ENCODE measurements at places on chromosomes 2 and 18. TPM values are rescaled to one million over a fixed set of nuclear protein-coding genes. Genes with fewer than 3 reads are reported as not detected.

STARD6 gene
- not detected for total RNA-seq

EXOC6B gene
- total RNA-seq = 45.7 TPM

ATOH8 gene
- 58.4 TPM for total RNA-seq

LCLAT1 gene
- total RNA-seq = 15.4 TPM

CYP26B1 gene
- total RNA-seq = 0.60 TPM

FAM124B gene
- total RNA-seq = 139 TPM

ADAM23 gene
- 0.85 TPM for total RNA-seq

GAL3ST2 gene
- not detected for total RNA-seq

DYSF gene
- total RNA-seq = 145 TPM

TUBA4B gene
- not detected for total RNA-seq

B3GNT7 gene
- total RNA-seq = 13.6 TPM

DLGAP1 gene
- total RNA-seq = 0.17 TPM

GRHL1 gene
- total RNA-seq = 0.37 TPM

TLX2 gene
- total RNA-seq = not detected

RBMS1 gene
- 82.8 TPM for total RNA-seq

TRABD2A gene
- 1.4 TPM for total RNA-seq

CSRNP3 gene
- total RNA-seq = 0.51 TPM

CXCR1 gene
- total RNA-seq = not detected

AQP12A gene
- not detected for total RNA-seq

SATB2 gene
- 0.85 TPM for total RNA-seq

SCTR gene
- total RNA-seq = not detected

ELP2 gene
- total RNA-seq = 51.5 TPM

MARCHF4 gene
- 1.5 TPM for total RNA-seq

ANKRD30BL gene
- not detected for total RNA-seq

LOXL3 gene
- 0.85 TPM for total RNA-seq

GPAT2 gene
- total RNA-seq = 30.9 TPM

COL4A3 gene
- total RNA-seq = under 0.01 TPM

PTMA gene
- 1,131 TPM for total RNA-seq

ARHGAP15 gene
- not detected for total RNA-seq

DAW1 gene
- total RNA-seq = not detected

ASAP2 gene
- total RNA-seq = 59.6 TPM

CCDC85A gene
- 21.4 TPM for total RNA-seq

RAB17 gene
- total RNA-seq = 4.9 TPM

GKN2 gene
- total RNA-seq = not detected

PECR gene
- 10.2 TPM for total RNA-seq

LIMS4 gene
- 40.1 TPM for total RNA-seq

VIT gene
- 0.65 TPM for total RNA-seq

ANKRD23 gene
- total RNA-seq = 1.5 TPM

CCNYL1 gene
- 30.3 TPM for total RNA-seq

ABCB11 gene
- total RNA-seq = under 0.01 TPM

SP140 gene
- 0.09 TPM for total RNA-seq

DNAH7 gene
- 0.09 TPM for total RNA-seq

TCF23 gene
- total RNA-seq = not detected

PPP1R1C gene
- 0.51 TPM for total RNA-seq

EEF1B2 gene
- total RNA-seq = 389 TPM

RPRM gene
- total RNA-seq = not detected

MEP1B gene
- total RNA-seq = not detected

HOXD8 gene
- total RNA-seq = 30.3 TPM

MZT2A gene
- total RNA-seq = 59.8 TPM

DCDC2C gene
- under 0.01 TPM for total RNA-seq

RAB6D gene
- not detected for total RNA-seq

CNNM4 gene
- 3.2 TPM for total RNA-seq

RAPGEF4 gene
- total RNA-seq = 30.5 TPM

SGPP2 gene
- total RNA-seq = 0.05 TPM

TUBB8B gene
- total RNA-seq = 0.14 TPM

IL36G gene
- not detected for total RNA-seq

PMAIP1 gene
- 14.3 TPM for total RNA-seq

ANAPC1 gene
- 83.0 TPM for total RNA-seq

TXNDC2 gene
- not detected for total RNA-seq
